ENCODE measurements at places on chromosomes 4 and X. TPM values are rescaled to one million over a fixed set of nuclear protein-coding genes. Genes with fewer than 3 reads are reported as not detected.

DNA sequence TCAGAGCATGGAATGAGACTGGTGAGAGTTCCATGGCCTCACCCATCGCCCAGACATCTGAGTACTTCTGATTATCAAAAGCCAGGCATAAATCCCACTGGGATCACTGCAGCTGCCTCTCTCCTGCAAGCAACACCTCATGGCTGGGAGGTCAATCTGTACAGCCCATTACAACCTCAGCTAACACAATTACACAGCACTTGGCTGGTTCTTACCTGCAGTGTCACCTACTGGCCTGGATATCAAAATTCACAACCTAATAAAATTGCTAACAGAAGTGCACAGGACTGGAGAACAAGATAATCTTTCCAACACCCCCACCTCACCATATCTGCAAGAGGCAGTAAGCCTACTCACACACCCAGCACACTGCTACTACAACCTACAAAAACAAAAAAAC lies 341.7 kb upstream of the NDST3 start:
- DNase-seq, result no peak
- no peak overlapping the region for H3K27ac ChIP-seq
- H3K4me1 ChIP-seq, result no peaks in the 10 kb centered on the region
- H3K27me3 ChIP-seq, result no peaks in the 10 kb centered on the region
- H3K4me3 ChIP-seq, result no peak overlapping the region
- no peaks in the 10 kb centered on the region for H3K36me3 ChIP-seq

GRCh38 chr4:136805617-136806016 lies 726.7 kb downstream of the PCDH18 start:
- no peak overlapping the region for H3K27ac ChIP-seq
- no peak overlapping the region for H3K4me3 ChIP-seq
- peaks cover 13% of the 10 kb centered on the region for H3K27me3 ChIP-seq
- DNase-seq, result no peak

- H3K4me1 ChIP-seq, result peaks cover 11% of the 10 kb centered on the region
- no peak overlapping the region for H3K4me3 ChIP-seq
- peaks cover 30% of the 10 kb centered on the region for H3K36me3 ChIP-seq
- H3K27ac ChIP-seq, result no peak overlapping the region
- no peaks in the 10 kb centered on the region for H3K27me3 ChIP-seq
- no peak for DNase-seq
Observed at GRCh38 chrX:42797651-42798269, 19.8 kb upstream of the PPP1R2C start.

GRCh38 chr4:37765741-37766140 lies 60.7 kb upstream of the PGM2 start:
- no peak overlapping the region for H3K27ac ChIP-seq
- no peak overlapping the region for H3K4me3 ChIP-seq
- peaks cover 2% of the 10 kb centered on the region for H3K4me1 ChIP-seq
- H3K36me3 ChIP-seq, result no peaks in the 10 kb centered on the region

Gene NRK
- total RNA-seq, result 3.1 TPM

DNA sequence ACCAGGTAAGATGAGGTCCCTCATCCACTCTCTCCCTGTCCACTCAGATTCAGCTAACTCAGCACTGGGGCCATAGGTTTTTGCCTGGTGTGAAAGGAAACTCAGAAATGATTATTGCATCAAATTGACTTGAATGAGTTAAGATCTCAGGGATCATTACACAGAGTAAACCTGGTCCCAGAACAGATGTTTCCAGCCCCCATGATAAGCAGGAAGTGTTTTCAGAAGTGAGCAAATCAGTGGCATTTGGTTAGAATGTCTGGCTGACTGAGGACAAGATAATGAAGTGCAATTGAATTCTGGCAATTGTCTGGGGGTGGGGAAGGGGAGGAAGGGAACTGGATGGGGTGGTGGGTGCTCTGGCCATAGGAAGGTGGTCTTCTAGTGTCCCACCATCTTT lies 108.0 kb downstream of the CHIC2 start:
- H3K36me3 ChIP-seq, result no peaks in the 10 kb centered on the region
- DNase-seq, result no peak
- peaks cover 28% of the 10 kb centered on the region for H3K4me1 ChIP-seq
- no peaks in the 10 kb centered on the region for H3K27me3 ChIP-seq
- no peak overlapping the region for H3K27ac ChIP-seq
- no peak overlapping the region for H3K4me3 ChIP-seq

DNA sequence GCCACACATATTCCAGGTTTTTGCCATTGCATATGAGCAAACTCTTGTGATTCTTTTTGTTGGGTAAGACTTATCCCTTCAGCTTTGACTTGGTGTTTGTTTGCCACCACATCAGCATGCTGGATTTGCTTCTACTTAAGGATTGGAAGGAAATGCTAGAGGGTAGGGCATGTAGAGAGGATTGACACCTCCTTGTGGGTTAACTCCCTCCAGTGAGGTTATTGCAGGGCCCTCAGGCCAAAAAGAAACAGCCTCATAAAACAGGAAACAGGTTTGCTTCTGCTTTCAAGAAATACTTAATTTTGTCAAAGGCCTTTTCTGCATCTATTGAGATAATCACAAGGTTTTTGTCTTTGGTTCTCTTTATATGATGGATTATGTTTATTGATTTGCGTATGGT lies 15.2 kb upstream of the INPP4B start:
- no peaks in the 10 kb centered on the region for H3K27me3 ChIP-seq
- no peak for DNase-seq
- no peak overlapping the region for H3K27ac ChIP-seq
- no peaks in the 10 kb centered on the region for H3K4me1 ChIP-seq

- peaks cover 10% of the 10 kb centered on the region for H3K4me1 ChIP-seq
- peaks cover 55% of the 10 kb centered on the region for H3K36me3 ChIP-seq
- H3K27me3 ChIP-seq, result no peaks in the 10 kb centered on the region
- DNase-seq, result no peak
- no peak overlapping the region for H3K27ac ChIP-seq
Observed at GRCh38 chr4:155879767-155880166, 13.7 kb upstream of the ASIC5 start.

GRCh38 chr4:132694775-132695174 lies 454.3 kb upstream of the PCDH10 start:
- peaks cover 21% of the 10 kb centered on the region for H3K36me3 ChIP-seq
- no peak for DNase-seq
- no peaks in the 10 kb centered on the region for H3K27me3 ChIP-seq
- no peak overlapping the region for H3K4me3 ChIP-seq
- no peaks in the 10 kb centered on the region for H3K4me1 ChIP-seq
- no peak overlapping the region for H3K27ac ChIP-seq

- H3K27me3 ChIP-seq, result no peaks in the 10 kb centered on the region
- H3K36me3 ChIP-seq, result no peaks in the 10 kb centered on the region
- H3K4me1 ChIP-seq, result peaks cover 7% of the 10 kb centered on the region
Observed at GRCh38 chrX:136708348-136708747, 60.4 kb downstream of the CD40LG start.

DNA sequence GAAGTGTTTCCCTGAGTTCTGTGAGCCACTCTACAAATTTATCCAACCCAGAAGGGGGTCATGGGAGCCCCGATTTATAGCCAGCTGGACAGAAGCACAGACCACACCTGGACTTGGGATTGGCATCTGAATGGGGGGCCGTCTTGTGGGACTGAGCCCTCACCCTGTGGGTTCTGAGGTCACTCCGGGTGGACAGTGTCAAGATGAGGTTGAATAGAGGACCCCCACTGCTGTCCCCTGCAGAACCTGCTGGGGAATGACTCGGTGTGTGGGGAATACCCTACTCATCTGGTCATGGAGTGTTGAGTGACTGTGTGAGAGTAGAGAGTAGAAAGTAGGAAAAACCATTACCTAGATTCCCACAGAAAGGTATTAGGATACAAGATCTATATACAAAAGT lies 67.5 kb downstream of the ZFYVE28 start:
- H3K27ac ChIP-seq, result no peak overlapping the region
- H3K36me3 ChIP-seq, result no peaks in the 10 kb centered on the region
- H3K4me3 ChIP-seq, result no peak overlapping the region
- no peak for DNase-seq
- H3K27me3 ChIP-seq, result no peaks in the 10 kb centered on the region

Gene EDA
- 15.1 TPM for total RNA-seq

DNA sequence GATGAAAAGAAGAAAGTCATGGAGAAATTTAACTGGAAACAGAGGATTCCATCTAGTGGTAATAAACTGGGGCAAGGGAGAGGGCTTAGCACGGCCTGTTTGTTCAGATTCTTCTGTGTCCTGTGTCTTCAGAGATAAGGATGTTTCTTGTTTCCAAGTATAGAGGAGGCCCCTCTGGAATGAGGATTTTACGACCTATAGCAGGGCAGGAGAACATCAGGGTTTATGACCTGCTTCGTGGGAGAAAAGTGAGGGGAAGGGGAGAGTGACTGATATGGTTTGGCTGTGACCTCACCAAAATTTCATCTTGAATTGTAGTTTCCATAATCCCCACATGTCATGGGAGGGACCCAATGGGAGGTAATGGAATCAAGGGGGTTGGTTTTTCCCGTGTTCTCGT lies 93.0 kb upstream of the LDB2 start:
- H3K4me1 ChIP-seq, result peaks cover 49% of the 10 kb centered on the region
- H3K4me3 ChIP-seq, result no peak overlapping the region
- no peak overlapping the region for H3K27ac ChIP-seq
- peaks cover 3% of the 10 kb centered on the region for H3K36me3 ChIP-seq

Gene F11
- 1.6 TPM for total RNA-seq

Gene TKTL2
- total RNA-seq, result not detected

GRCh38 chr4:138051157-138051556 lies 191.0 kb downstream of the SLC7A11 start:
- H3K27me3 ChIP-seq, result no peaks in the 10 kb centered on the region
- H3K27ac ChIP-seq, result no peak overlapping the region
- H3K4me1 ChIP-seq, result peaks cover 47% of the 10 kb centered on the region
- H3K36me3 ChIP-seq, result peaks cover 7% of the 10 kb centered on the region

Gene EREG
- 0.09 TPM for total RNA-seq
